ENCODE measurements at places on chromosomes 11 and 22.

GRCh38 chr11:65293909-65294381, 20.7 kb upstream of the CDC42EP2 start:
- DNase-seq, result no peak

- no peak for DNase-seq
These were observed 84.7 kb upstream of the TP53I11 start for GRCh38 chr11:45035413-45035812.

- no peak for DNase-seq
These were observed 99.6 kb upstream of the RTL6 start for GRCh38 chr22:44597616-44598015.

- DNase-seq, result no peak
These were observed 134.8 kb downstream of the TRPC6 start for GRCh38 chr11:101448881-101449442.

DNA sequence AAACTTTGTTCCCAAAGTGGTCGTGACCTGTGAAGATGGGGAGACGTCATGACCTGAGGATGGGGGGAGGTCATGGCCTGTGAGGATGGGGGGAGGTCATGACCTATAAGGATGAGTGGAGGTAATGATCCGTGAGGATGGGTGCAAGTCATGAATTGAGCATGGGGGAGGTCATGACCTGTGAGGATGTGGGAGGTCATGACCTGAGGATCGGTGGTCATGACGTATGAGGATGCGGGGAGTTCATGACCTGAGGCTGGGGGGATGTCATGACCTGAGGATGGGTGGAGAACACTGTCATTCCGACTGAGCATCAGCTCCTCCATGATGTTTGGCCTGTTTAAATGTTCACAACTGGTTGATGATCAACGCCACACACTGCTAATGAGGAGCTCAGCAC, 25.9 kb downstream of the YPEL1 start:
- DNase-seq, result no peak

DNA sequence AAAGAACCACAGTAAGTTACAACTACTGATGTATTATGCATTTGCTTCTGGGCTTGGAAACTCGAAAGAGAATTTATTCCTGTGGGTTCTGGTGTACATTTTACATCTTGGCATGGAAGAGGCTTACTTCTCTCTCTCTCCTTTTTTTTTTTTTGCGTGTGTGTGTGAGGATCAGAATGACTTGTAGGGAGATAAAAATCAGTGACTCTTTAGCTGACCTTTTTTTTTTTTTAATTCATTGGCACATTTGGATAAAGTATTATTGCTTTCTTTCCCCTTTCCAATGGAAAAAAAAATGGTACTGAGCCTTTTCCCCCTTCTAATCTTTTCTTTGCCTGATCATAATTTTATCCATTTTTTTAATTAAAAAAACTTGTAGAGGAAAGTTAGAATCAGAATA, 43.5 kb downstream of the EXT2 start:
- DNase-seq, result no peak

GRCh38 chr11:45082744-45083543, 63.5 kb upstream of the PRDM11 start:
- peak; percentile 48 for DNase-seq

- no peak for DNase-seq
These were observed 30.6 kb downstream of the PAX6 start for GRCh38 chr11:31780480-31780971.

DNA sequence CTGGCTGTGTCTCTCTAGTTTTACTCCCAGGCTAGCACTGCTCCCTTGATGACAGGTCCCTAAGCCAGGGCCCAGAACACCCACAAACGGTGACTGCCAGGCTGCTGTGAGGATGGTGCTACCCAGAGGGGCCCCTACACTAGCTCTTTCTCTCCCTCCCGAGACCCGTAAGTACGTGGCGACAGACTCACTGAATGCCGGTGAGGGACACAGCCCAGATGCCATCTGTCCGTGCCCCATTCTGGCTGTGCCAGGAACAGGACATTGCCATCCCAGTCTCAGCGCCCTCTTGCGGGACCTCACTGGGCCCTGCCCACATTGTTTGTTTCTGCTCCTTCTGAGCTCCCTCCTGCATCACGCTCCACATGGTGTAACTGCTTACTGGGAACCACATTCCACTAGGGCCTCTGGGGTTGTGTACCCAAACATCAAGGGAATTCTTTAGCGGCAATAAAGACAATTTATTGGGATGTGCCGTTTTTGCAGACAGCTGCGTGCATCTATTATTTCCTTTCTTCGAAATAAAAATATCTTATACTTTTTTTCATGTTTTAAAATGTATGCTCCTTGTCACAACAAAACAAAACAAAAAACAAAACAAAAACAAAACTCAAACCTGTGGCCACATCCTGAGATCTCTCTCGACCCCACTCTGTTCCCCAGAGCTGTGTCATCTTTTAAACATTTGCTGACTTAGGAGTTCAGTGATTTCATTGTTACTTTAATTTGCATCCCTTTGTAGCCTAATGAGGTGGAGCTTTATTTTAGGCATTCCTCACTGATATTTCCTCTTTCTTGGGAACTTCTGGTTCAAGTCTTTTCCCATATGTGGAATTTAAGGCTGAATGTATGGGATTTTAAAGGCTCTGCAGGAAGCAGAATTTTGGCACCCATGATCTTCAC, 4.4 kb upstream of the TPCN2 start:
- peak; percentile 81 for DNase-seq

GRCh38 chr11:69199583-69200315, 44.0 kb downstream of the SMIM38 start:
- DNase-seq, result no peak

GRCh38 chr11:19979519-19979845, 180.8 kb downstream of the DBX1 start:
- DNase-seq, result no peak

DNA sequence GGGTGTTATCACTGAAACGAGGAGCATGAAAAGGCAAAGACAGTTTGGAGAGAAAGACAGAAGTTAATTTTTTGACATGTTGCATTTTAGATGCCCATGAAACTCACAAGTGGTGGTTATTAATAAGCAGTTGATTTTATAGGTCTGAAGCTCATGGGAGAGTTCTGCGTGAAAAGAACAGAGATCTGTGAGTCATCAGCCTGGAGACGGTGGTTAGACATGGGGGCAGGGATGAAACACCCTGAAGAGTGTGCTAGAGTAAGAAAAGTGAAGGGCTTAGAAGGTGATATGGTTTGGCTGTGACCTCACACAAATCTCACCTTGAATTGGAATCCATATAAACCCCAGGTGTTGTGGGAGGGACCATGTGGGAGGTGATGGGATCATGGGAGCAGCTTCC, 289.1 kb upstream of the ISX start:
- no peak for DNase-seq

DNA sequence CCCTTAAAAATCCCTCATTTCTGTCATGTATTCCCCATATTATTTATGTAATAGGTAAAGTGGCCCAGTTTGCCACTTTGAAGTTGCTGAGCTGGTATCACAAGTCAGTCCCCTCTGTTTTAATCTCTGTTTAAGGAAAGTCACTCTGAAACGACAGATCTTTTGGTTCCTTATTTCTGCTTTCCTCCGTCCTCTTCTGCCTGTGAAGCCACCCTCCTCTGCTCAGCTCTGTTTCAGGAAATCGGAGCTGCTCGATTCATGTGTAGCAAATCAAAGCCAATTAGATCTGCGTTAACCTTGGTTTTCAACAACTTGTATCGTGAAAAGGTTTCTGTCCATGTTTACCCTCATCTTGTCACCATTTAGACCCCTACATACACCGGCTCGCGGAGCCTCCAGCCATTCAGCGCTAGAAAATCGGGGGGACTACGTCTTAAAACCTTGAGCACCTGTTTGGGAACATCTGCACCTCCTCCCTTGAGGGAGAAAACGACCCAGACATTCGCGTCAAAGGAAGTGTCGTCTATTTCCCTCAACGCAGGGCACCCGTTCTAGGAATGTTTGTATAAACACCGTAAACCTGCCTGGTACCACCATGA, 576 bp upstream of the SC5D start:
- peak; percentile 53 for DNase-seq

- no peak for DNase-seq
These were observed 2.6 kb upstream of the ME3 start for GRCh38 chr11:86675017-86675416.

DNA sequence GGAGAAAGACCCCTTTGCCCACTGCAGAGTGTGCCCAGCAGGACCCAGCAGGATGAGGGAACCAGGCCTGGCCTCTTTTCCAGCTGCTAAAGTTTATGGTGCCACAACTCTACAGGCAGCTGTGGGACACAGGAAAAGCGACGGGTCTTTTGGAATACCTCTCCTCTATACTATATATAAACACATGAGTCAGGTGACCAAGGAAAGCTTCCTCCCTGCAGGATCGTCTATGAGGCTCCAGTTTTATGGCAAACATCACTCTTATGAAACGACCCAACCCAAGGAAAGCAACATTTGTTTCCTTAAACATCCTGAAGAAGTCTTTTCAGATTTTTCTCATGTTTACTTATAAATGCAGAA, 102.8 kb upstream of the AKIP1 start:
- DNase-seq, result no peak

- DNase-seq, result no peak
These were observed 15.4 kb downstream of the ANO5 start for GRCh38 chr11:22208151-22208858.

GRCh38 chr11:11697796-11698195, 76.0 kb upstream of the GALNT18 start:
- DNase-seq, result no peak

GRCh38 chr11:44601471-44602370, 36.3 kb downstream of the CD82 start:
- no peak for DNase-seq

DNA sequence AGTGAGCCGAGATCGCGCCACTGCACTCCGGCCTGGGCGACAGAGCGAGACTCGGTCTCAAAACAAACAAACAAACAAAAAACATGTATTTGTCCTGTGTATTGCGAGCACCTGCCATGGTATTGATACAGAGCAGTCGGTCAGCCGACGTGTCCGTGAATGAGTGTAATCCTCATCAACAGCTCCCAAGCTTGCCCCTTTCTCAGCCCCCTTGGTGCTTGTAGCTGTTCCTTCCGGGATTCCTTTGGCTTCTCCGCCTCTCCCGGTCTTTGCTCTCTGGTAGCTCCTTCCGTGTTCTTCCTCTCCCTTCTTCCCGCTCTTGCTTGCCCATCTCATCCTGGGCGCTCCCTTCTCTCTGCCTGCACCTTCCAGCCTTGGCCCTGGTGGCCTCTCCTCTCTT, 10.9 kb downstream of the ZNF74 start:
- no peak for DNase-seq

GRCh38 chr11:130980071-130980862, 64.0 kb upstream of the SNX19 start:
- DNase-seq, result no peak

DNA sequence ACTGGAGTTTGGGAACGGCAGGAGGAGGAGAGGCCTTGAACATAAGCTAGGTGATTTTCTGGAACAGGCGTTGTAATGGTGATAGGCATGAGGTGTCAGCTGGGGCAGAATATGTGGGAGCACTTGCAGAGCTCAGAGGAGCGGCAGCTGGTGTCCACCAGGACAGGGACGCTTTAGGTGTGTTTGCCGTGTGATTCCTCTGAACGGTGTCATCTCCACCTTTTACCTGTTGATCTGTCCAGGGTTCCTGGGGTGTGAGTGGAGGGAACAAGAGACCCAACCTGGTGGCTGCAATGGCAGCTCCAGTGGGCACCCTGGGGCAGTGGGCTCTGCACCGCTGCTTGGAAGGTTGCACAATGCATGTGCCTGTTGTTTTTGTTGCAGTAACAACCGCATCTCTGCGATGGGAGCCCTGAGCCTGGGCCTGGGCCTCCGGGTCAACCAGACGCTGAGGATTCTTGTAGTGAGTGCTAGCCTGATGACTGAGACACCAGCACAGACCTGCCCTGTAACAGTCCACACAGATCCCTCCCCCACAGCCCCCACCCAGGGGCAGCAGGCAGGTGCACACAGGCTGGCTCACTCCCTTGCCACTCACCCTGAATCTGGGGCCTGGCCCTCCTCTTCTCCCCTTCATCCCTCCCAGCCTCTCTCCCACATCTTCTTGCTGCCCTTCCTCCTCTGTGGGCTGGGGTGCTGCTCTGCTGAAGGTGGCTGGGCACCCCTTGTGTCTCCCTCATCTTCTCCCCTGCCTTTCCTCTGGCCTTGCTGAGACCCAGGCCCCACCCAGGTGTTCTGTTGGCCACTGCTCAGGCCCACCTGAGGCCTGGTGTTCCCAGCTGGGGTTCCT, 9.2 kb downstream of the LRRC74B start:
- DNase-seq, result no peak

GRCh38 chr11:112884012-112884767, 77.0 kb upstream of the NCAM1 start:
- no peak for DNase-seq

- no peak for DNase-seq
These were observed 109.1 kb downstream of the CACNA1I start for GRCh38 chr22:39679652-39680051.

- DNase-seq, result no peak
These were observed 12.8 kb upstream of the OSBPL5 start for GRCh38 chr11:3177931-3178330.

DNA sequence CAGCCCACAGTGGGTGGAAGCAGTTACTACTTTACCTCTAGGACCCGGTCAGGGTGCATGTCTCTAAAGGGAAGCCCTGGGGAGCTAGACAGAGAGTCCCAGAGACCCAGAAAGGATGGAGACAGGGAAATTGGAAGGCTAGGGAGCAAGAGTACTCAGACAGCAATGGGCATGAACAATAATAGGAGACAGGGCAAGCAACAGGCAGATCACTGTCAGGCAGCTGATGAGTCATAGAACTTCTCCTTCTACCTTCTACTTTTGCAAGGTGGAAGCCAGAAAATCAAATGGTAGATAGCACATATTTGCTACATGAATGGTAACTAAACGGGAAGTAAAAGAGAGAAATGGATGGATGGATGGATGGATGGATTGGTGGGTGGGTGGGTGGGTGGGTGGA, 19.6 kb downstream of the CD5 start:
- DNase-seq, result no peak

Measured in hematopoietic multipotent progenitor cell treated with erythropoietin and hydrocortisone succinate and interleukin-3 and kit ligand, for 6 days (in vitro differentiated cells).